CD4-positive, alpha-beta T cell treated with Interleukin-6 for 4 hours (primary cell): ENCODE measurements at places on chromosomes 7 and 10.
A peak's percentile ranks its signal among the peaks of the same experiment; 100 is the strongest.

DNA sequence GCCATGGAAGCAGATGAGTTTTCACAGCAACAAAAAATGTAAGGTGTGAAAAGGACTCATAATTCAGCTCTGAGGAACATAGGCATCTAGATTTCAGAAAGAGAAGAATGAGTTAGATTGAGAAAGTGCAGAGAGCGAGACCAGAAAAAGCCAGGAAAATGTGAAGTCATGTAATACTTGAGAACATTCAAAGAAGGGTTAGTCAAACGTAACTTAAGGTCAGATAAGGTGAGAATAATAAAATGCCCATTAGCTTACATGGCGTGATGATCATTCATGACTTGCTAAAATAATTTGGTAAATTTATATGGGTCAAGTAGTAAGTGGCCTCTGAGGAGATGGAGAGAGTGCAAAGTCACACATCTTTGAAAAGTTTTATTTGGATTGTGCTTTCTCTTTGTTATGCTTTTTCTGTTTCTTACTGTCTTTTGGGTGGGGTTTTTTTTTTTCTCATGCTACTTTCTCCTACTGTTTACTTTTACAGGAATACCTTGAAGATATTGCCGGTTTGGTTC lies 271.8 kb upstream of the NRG3 start:
- DNase-seq, result no peak

GRCh38 chr10:58982470-58983239 lies 193.8 kb upstream of the PHYHIPL start:
- no peak for DNase-seq

DNA sequence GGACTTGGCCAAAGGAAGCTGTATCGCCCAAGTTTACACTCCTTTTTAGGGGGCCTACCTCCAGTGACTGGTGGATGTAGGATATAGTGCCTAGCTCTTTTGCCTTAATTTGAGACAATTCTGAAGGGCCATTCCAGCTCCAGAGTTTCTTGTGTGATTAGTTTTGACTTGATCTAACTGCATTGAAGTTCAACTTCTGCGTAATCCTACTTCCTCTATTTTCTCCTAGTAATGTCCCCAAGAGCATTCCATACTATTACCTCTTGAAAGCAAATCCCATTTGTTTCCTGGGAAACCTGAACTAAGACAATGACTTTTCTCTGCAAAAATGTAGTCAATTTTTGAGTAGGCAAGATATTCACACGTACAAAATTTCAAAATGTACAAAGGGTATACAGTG lies 4.7 kb upstream of the H2AZ2 start:
- DNase-seq, result no peak

GRCh38 chr10:47152861-47153349 lies 147.1 kb upstream of the GDF10 start:
- DNase-seq, result peak; percentile 9

DNA sequence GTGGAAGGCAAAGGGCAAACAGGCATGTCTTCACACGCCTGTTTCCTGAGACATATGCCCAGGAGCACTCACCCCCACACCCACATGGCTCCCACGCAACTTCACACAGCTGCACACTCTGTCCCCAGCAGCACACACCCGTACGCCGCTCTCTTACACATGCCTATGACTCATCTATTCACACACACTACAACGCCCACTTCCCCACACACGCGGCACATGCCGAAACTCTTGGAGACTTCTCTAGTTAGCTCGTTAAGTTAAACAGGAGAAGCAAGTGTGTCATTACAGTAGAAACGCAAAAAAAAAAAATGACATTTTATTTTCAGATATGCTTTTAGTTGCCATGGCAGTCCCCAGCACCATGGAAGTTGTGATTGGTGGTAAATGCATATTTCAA lies 6.7 kb downstream of the CALN1 start:
- no peak for DNase-seq

DNA sequence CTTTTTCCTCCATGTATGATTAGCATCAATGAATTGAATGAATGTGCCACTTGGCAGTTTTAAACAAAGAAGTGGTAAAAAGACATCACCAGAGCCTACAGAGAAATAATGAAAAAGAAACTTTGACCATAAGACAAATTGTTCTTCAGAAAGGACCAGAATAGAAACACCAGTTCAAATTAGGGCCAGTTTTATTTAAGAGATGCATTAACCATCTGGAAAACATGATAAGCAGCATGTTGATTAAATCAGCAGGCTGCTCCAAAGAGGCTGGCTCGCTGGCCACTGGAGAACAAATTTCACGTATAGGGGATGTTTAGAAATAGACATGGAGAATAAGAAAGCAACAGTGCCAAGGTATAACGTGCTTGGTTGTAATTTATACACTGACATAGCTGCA lies 242.3 kb upstream of the AOAH start:
- no peak for DNase-seq

- DNase-seq, result no peak
These were observed 3.5 kb downstream of the VIPR2 start for GRCh38 chr7:159141167-159141566.

DNA sequence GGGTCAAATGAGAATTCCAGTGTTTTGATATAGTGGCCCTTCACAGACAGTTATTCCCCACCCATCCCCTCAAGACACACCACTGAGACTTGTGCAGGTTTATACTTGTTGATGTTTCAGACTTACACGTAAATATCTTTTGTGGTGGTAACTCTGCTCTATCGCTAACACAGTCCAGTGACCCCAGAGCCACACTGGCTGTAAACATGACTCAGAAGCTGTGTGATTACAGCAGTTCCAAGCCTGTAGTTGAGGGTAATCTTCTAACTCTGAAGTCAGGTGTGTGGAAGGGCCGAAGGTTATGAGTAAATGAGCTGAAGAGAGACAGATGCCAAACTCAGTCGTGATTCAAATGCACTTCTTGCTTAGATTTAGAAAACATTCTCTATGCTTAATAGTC lies 19.4 kb downstream of the NOBOX start:
- no peak for DNase-seq
